ENCODE measurements at places on chromosomes 2 and 18.

- DNase-seq = no peak
These were observed 59.6 kb downstream of the ITGB6 start for GRCh38 chr2:160140471-160140870.

DNA sequence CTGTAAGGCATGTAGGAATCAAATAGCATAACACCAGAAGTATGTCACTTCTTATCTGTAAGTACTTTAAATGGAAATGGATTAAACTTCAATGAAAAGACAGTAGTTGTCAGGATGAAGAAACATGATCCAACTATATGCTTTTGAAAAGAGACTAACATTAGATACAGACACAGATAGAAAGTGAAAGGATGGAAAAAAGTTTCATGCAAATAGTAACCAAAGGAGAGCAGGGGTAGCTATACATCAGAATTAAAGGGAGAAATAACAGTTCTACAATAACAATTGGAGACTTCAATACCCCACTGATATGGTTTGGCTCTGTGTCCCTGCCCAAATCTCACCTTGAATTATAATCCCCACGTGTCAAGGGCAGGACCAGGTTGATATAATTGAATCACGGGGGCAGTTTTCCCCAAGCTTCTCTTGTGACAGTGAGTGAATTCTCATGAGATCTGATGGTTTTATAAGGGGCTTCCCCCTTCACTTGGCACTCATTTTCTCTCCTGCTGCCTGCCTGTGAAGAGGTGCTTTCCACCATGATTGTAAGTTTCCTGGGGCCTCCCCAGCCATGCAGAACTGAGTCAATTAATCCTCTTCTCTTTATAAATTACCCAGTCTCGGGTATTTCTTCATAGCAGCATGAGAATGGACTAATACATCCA, 205.4 kb upstream of the CDH2 start:
- DNase-seq = no peak

GRCh38 chr18:3411327-3411726, 38.6 kb upstream of the TGIF1 start:
- no peak for DNase-seq

DNA sequence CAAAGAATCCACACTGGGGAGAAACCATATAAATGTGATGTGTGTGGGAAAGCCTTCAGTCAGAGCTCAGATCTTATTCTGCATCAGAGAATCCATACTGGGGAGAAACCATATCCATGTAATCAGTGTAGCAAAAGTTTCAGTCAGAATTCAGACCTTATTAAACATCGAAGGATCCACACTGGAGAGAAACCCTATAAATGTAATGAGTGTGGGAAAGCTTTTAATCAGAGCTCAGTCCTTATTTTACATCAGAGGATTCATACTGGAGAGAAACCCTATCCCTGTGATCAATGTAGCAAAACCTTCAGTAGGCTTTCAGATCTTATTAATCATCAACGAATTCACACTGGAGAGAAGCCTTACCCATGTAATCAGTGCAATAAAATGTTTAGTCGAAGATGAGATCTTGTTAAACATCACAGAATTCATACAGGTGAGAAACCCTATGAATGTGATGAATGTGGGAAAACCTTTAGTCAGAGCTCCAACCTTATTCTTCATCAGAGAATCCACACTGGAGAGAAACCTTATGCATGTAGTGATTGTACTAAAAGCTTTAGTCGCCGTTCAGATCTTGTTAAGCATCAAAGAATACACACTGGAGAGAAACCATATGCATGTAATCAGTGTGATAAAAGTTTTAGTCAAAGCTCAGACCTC, 16.7 kb upstream of the ZSCAN30 start:
- DNase-seq = no peak

GRCh38 chr2:179285060-179285459, 20.4 kb upstream of the SESTD1 start:
- no peak for DNase-seq

- no peak for DNase-seq
These were observed 5.7 kb downstream of the TCF23 start for GRCh38 chr2:27154488-27154887.

GRCh38 chr2:215624423-215624829, 188.6 kb upstream of the FN1 start:
- DNase-seq = no peak

- DNase-seq = no peak
These were observed 235.0 kb downstream of the IRS1 start for GRCh38 chr2:226564667-226565066.

DNA sequence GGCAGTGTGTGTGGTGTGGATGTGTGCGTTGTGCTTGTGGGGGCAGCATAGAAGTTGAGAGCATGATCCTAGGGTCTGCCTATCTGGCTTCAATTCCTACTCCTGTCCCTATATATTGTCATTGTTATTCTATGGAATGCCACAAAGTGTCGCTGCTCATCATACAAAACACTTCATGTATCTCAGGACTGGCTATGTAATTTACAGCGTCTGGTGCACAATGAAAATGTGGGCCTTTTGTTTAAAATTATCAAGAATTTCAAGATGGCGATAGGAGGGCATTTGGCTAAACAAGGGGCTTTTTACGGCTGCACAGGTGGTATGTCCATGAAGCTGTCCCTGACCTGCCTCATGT, 3.4 kb downstream of the SERPINB2 start:
- DNase-seq = no peak

Data from spinal cord (tissue), 10 donors.